HEK293T (cell line): ENCODE measurements at places on chromosomes 13 and 19.

- DNase-seq, result no peak
Observed at GRCh38 chr13:41821238-41821594, 139.7 kb downstream of the VWA8 start.

DNA sequence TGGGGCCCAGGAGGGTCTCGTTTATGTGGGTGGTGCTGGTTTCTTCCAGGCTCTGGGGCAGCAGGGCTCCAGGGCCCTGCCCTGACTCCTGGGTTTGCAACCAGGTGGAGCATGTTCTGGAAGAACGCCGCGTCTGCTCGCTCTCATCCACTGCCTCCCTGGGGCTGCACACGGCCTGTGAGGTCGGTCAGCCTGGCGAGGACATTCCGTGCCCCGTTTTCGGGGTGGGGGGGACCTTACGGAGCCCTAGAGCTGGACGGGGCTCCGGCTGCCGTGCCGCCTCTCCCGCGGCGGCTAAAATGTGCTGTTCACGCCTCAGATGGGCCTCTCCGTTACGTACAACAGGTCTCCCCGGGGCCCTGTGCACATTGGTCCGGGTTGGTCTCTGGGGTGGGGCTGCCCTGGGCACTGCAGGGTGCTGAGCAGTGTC is 3.3 kb downstream of the GNA11 start:
- no peak for DNase-seq

GRCh38 chr19:6723738-6724137 is 3.3 kb upstream of the C3 start:
- DNase-seq, result no peak

DNA sequence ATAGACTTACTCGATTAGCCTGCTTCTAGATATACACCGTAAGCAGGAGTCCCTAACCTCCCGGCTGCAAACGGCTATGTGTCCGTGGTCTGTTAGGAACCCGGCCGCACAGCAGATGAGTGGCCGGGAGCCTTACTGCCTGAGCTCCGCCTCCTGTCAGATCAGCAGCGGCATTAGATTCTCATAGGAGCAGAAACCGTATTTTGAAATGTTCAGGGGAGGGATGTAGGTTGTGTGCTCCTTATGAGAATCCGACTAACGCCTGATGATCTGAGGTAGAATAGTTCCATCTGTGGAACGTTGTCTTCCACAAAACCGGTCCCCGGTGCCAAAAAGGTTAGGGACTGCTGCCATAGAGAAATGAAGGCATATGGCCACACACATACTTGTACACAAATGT is 1491.9 kb downstream of the SLITRK5 start:
- DNase-seq, result no peak

GRCh38 chr19:2734589-2735288 is 5.1 kb downstream of the SLC39A3 start:
- no peak for DNase-seq
